ENCODE measurements at places on chromosomes 13 and 19.

DNA sequence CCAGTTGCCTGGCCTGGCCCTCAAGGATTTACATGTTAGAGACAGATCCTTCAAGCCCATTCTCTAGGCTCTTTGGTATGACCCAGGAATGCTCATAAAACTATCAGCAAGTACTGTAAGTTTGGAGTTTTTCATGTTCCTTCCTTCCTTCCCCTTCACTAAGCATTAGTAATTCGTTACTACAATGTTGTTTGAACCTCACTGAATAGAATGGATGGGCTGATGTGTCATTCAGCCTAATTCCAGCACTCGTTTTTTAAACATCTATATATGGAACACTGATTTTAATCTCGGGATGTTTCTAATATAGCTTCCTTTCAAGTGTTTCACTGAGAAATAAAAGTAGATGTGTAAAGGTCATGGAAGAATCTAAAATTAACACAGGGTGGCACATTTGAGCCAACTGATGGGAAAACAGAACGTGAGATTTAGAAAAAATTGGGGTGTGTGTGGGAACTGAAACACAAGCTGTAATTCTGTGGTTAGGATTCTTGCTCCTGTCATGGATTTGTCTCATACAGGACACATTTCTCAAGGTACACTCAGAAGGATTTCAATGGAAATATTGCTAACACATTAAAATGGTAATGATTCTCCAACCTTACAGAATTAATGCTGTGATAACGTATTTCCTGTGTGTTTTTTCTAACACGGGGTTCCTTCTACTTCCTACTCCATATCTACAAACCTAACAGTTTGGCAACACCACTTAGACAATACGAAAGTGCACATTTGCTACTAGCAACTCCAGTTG, 93.4 kb downstream of the FLT1 start:
- DNase-seq = no peak

- no peak for DNase-seq
These were observed 8.8 kb upstream of the CSNK1A1L start for GRCh38 chr13:37114250-37114649.

- DNase-seq = peak; percentile 58
These were observed 208.0 kb downstream of the SPRY2 start for GRCh38 chr13:80132741-80133601.

DNA sequence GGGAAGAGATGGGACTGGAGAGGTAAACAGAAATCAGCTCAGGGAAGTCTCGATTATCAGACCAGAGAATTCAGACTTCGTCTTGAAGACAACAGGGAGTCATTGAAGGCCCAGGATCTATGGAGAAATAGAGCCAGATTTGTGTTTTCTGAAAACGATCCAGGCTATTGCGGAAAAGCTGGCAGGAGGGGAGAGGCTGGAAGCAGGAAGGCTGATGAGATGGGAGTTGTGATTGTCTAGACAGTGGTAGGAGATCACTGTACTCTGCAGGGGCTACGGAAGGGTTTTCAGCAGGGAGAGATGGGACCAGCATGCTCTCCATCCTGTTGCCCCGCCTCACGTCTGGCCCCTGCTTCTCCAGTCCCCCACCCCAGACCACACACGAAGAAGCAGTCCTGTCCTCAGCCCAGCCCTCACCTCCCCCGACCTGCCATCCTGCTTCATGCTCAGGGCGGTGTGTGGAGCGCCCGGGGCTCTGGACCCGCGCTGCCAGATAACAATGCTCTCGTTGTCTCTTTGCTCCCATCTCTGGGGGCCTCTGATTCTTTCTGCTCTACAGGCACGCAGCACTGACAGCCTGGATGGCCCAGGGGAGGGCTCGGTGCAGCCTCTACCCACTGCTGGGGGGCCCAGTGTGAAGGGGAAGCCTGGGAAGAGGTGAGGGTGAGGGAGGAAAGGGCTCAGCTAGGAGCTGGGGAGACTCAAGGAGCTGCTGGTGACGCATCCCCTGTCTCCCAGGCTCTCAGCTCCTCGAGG, 1.9 kb downstream of the ARHGAP33 start:
- no peak for DNase-seq

DNA sequence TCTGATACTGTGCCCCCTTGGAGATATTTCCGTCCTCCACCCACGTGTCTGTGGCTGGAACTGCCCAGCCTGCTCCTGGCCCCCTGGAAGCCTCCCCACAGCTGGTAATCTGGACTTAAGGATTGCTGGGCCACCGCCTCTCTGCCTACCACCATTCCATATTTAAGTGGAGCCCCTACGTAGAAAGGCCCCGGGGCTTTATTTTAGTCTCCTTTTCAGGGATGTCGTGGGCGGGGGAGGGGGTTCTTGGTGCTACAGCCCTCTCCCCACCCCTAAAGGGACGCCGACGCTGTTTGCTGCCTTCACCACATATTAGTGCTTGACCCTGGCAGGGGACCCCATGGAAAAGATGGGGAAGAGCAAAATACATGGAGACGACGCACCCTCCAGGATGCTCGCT, 2.7 kb upstream of the NOP53 start:
- no peak for DNase-seq

DNA sequence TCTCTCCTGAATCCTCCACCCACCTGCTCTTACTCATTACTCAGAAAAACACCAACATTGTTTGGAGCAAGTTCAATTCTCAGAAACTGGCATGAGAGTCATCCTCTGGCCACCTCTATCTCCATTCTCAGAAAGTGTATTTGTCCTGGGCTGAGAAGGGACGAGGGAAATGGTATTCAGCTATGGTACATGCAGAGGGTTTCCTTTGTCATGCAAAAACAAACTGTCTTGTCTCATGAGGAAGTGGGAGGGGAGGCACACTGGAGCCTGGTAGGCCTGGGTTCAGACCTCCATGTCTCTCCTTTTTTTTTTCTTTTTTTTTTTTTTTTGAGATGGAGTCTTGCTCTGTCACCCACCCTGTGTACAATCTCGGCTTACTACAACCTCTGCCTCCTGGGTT, 31.9 kb upstream of the LILRA2 start:
- no peak for DNase-seq

- no peak for DNase-seq
These were observed 133.7 kb downstream of the RAP2A start for GRCh38 chr13:97567510-97568243.

DNA sequence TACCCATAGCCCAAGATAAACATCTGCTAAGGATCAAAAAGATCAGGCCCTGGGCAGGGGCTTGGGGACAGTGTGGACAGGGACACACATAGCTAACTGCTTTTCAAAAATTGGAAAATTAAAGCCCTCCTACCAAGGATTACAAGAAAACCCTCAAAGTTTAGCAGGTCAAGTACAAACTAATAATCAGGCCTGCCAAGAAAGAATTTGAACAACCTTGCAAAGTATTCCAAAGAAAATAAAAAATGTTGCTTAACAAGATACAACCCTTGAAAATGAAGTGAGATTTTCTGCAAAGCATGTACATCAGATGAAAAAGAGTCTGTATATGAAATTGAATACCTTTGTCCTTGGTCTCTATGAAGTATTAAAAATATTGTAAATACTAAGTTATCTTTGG, 67.3 kb downstream of the KLF12 start:
- no peak for DNase-seq

GRCh38 chr19:10655457-10656312, 1.5 kb downstream of the ILF3 start:
- no peak for DNase-seq

- no peak for DNase-seq
These were observed 16.3 kb upstream of the DCT start for GRCh38 chr13:94495806-94496205.

DNA sequence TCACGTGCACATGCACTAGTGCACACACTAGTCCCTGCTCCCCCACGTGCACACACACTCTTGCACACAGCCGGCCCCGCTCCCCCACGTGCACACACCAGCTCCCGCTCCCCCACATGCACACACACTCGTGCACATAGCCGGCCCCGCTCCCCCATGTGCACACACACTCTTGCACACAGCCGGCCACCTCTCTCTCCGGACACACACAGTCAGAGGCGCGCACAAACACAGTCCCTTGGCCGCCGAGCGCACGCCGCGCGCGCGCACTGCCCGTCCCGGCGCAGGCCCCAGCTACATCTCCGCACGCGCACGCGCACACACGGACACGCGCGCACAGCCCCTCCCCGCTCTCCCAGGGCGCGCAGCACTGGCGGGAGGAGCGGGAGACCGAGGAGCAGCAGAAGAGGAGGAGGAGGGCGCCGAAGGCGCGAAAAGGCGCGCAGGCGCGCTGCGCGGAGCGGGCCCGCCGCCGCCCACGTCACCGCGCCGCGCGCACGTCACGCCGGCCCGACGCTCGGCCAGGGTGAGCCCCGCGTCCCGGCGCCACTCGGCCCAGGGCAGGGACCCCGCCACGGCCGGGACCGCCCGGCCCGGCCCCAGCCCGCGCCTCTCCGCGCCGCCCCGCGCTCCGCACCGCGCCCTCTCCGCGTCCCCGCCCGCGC, at the start of gene TFDP1:
TSS of gene TFDP1 (plus strand) at position 549 of the 665 bp plus-strand sequence. CDS start 1,085 bp downstream, outside the sequence.
- peak; percentile 83 for DNase-seq

DNA sequence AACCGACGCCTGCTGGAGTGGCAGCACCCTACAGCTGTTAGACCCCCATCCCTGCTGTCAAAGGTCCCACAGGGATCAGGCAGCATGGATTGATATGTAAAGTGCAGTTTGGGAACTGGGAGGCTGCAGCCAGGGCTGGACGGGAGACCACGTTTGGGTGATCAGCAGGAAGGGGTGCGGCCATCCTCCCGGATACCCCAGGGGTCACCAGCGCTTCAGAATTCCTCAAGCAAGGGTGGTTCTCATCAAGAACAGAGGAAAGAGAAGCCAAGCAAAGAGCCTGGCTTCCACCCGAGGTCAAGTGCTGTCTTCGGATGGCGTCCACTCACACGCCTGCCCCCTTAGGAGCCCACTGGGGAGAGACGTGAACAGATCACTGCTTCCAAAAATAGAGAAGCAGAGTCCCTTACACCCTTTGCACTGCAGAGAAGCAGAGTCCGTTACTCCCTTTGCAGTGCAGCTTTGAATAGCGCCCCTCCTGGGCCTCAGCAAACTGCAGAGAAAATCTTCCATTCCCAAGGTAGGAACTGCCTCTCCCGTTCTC, 35.5 kb downstream of the DHRS12 start:
- no peak for DNase-seq

DNA sequence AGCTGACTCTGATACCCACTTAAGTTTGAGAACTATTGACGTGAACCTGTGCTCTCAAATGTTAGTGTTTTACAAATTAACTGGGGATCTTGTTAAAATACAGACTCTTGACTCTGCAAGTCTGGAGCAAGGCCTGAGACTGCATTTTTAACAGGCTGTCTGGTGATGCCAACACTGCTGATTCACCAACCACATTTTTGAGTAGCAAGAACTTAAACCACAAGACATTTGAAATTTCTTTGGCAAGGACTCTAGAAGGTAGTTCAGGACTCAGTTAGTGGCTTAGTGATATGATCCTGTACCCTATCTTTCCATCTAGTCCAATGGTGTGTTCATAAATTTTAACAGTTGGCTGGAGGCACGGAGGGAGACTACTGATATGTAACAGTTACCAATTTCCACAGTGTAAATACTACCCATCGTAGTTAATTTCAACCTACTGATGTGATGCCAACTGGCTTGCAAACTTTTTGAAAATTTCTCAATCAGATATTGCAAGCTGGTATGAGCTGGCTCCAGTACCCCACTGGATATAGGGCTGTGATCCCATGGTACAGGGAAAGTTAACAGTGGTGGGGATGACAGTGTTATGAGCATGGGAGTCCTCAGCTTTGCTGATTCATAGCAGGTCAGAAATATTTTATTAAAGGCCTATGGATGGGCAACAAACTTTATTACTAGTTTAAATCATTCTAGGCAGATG, 255.1 kb downstream of the TBC1D4 start:
- no peak for DNase-seq

- no peak for DNase-seq
These were observed 798.6 kb upstream of the PCDH9 start for GRCh38 chr13:68028701-68029100.

GRCh38 chr13:75910591-75910990, 274.5 kb downstream of the LMO7 start:
- no peak for DNase-seq

DNA sequence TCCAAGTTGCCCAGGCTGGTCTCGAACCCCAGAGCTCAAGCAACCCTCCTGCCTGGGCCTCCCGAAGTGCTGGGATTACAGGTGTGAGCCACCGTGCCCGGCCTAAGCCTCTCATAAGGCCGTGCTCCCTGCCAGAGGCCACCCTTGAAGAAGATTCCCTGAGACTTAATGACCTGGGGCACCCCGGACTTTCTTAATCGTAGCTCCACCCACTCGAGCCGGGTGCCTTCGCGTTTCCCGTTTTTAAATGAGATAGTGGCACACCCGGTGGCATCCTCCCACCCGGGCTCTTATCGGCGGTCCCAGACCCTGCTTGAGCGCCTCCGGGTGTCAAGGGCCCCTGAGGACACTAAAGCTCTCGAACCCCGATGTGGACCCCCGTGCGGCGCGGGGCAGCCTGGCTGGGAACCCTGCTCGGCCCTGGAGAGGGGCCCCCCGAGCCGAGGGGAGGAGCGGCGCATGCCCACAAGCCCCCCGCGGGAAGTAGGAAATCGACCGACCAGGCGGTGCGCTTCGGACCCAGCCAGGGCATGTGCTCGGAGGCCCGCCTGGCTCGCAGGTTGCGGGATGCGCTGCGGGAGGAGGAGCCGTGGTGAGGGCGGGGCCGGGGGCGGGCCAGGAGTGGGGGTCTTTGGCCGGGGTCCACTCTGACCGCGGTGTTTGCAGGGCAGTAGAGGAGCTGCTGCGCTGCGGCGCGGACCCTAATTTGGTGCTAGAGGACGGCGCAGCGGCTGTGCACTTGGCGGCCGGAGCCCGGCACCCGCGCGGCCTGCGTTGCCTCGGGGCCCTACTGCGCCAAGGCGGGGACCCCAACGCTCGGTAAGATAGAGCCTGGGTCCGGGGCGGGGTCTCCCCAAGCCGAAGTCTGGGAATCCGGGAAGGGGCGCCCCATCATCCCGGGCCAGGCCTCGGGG, at the start of gene ANKLE1:
TSS of gene ANKLE1 (plus strand) at position 511 of the 914 bp plus-strand sequence. CDS start at position 531, 20 bp downstream.
- no peak for DNase-seq

DNA sequence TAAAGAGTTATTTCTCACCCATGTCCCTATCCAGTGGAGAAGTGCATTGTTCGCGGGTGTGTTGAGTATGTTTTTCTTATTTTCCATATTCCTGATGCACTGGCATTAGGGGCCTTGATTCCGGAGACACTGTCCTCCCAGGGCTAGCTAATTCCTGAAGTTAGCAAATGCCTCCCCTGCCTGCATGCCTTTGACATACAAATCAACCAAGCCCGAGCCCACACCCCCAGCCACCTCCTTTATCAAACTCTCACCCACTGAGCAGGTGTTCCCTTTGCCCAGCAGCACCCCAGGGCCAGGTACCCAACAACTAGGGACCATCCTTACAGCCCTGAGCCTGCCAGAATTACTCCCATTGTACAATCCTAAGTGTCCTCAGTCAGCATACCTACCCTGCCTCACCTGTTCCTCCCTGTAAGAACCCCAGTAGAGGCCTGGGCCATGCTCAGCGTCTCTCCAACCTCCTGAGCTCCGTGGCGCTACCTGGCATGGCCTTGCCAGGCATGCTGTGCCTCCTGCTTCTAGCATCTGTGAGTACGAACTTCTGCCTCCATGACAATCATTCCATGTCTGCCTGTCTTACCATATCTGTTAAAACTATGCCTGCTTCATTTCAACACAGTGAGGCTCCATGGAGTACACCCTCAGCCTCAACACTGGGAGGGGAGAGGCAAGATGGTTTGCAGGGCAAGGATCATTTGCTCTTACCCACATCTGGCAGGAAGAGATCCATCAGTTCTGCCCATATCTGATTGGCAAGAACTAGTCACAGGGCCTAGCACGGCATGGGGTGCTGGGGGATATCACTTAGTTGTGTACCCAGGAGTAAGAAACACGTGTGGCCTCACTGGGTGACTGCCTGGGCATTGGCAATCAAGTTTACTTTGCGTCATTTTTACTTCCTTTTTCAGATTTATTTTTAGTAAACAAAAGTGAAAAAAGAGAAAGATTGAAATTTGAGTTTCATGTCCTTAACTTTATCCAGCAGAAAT, 203.9 kb downstream of the SHISA2 start:
- no peak for DNase-seq
